DMS53 (cell line): ENCODE measurements at places on chromosomes 5 and 9.

DNA sequence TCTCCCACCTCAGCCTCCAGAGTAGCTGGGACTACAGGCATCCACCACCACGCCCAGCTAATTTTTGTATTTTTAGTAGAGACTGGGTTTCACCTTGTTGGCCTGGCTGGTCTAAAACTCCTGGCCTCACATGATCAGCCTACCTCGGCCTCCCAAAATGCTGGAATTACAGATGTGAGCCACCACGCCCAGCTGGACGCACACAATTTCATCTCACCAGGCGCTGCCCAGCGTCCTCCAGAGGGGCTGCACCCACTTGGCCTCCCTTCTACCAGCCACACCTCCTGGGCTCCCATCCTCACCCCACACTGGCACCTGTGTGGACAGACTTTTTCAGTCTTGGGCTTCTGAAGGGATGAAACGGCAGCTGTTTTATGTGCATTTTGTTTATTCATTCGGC, 3.8 kb upstream of the EXOC3 start:
- no peak for DNase-seq

GRCh38 chr5:170100066-170100943, 5.4 kb upstream of the FOXI1 start:
- peak; percentile 73 for DNase-seq

DNA sequence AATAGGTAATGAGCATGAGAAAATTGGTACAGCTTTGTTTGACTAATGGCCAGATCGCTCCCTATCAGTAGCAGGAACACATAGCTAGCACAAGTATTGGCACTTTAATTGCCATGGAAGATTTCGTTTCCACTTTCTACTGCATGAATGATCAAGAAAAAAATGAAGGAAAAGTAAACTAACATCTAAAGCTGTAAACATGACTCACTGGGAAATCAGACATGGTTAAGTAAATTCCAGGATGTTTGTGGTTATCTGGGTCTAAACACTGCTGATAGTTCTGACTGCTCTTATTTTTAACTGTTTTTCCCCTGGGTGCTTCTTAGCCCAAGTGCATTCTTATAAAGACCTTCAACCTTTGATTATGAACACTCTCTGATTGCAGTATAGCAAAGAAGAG, 388.9 kb downstream of the NR2F1-AS1 start:
- peak; percentile 87 for DNase-seq

- peak; percentile 10 for DNase-seq
Observed at GRCh38 chr5:127834554-127834953, 131.4 kb downstream of the CCDC192 start.

DNA sequence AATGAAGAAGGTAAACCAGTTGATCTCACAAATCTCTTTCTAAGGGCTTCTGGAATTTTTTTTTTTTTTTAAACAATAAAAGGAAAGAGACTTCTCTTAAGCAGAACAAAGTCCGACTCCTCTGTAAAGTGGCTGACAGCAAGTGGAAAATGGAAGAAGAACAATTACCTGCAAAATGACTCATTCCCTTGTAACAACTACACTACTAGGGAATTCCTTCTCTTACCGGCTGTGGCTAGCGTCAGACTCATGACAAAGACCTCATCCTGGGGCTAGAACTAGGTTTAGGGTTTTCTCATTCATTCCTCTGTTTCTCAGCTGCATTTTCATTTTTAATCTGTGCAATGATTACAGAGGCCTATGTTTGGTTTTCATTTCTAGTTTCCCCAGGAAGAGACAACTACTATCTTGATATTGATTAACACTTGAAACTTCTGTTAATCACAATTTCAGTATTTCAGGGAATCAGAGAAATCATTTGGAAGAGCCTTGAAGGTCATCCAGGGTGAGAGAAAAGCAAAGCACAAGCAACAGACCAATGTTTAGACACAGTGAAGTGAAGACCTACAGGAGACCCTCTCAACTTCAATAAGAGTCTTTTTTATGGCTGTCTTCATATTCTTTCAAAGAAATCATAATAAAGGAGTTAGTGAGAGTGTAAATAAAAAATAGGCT, 437.9 kb downstream of the RAB3C start:
- peak; percentile 79 for DNase-seq

DNA sequence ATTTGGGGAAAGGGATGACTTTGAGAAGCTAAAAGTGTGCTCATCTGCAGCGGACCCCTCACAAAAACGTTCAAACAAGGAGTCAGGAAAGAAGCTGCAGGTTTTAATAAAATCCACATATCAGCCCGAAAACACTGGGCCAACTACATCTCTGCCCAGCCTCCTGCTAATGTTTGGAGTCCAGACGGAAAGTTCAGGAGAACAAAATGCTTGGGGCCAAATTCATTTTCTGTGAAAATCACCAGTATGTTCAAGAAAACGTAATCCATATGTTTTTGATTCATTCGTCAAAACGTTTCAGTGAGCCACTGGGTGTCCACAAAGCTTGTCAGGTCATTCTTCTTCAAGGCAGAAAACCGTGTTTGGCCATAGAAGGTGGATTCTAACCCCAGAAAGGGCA, 87.5 kb upstream of the GAS1 start:
- no peak for DNase-seq

DNA sequence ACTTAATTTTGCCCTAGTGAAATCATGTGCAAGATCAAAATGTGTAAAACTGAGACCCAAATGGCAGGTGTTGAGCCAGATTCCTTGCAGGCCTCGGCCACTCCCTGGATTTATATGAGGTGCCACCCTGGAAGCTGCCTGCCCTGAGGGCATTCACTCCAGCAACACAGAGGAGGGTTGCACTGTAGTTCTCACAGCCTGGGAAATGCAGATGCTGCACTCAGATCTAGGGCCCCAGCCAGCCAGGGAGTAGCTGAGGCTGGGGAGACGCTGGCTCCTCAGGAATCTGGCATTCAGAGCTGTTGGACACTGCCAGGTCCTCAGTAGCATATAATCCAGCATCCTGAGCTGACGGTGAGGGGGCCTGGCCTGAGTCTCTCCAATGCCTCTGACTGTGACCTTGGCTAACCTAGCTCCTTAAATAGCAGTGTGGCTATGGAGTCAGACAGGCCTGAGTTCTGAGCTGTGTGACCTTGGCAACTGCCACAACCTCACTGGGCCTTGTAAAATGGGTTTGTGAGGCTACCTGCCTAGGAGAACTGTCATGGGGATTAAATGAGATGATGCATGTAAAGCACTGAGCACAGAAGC, 8.7 kb downstream of the KCNMB1 start:
- no peak for DNase-seq

DNA sequence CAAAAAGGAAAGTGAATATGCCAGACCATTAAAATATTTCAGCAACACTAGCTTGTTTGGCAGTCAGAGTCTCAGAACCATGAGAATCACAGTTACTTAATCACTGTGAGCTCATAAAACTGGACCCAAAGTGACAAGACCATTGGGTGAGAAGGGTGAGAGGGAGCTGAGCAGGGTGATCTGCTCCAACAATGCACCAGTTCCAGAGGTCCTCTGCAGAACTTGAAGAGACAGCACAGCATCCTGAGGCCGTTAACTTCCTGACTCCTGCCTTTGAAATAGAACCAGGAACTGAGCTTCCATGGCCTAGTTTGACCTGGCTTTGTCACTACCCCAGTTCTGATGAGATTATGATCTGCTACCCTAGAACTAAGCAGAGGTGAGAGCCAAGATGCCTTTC, 57.4 kb downstream of the NFIB start:
- DNase-seq, result no peak

DNA sequence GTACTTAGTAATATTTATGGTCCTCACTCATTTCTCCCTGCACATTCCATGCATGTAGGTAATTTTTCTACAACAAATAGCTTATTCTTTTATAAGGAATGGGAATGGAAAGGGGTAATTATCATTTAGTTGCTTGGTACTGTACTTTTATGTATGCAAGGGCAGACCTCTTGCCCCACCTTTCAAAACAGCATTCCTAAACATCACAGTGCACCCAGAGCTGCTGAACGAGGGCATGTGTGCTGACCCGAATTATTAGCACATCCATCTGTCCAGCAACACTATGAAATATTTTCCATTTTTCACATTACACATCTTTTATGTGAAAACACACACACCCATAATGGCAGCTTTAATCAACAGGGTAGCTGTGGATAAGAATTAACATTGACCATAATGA, 228.6 kb upstream of the ARRDC3 start:
- no peak for DNase-seq

GRCh38 chr5:53733853-53734252, 173.4 kb downstream of the NDUFS4 start:
- DNase-seq, result peak; percentile 66

DNA sequence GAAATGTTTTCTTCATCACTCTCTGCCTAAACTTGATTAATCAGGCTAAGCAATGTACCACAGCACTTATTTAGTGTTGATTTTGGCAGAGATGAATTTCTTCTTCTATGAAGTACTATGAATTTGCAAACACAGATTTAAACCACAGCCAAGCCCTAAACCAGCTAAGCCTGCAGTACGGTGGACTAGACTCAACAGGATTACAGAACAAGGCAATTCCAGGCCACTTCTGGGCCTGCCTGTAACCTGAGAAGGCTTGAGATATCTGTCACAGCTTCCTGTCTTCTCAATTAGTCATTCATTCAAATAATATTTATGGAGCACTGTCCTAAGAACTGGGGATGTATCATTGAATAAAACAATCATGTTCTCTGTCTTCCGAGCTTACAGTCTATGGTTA, 32.4 kb upstream of the CAST start:
- DNase-seq, result peak; percentile 94

- DNase-seq, result no peak
Observed at GRCh38 chr5:37734114-37734513, 105.7 kb downstream of the GDNF start.

GRCh38 chr5:32673272-32673671, 37.8 kb upstream of the NPR3 start:
- DNase-seq, result no peak

DNA sequence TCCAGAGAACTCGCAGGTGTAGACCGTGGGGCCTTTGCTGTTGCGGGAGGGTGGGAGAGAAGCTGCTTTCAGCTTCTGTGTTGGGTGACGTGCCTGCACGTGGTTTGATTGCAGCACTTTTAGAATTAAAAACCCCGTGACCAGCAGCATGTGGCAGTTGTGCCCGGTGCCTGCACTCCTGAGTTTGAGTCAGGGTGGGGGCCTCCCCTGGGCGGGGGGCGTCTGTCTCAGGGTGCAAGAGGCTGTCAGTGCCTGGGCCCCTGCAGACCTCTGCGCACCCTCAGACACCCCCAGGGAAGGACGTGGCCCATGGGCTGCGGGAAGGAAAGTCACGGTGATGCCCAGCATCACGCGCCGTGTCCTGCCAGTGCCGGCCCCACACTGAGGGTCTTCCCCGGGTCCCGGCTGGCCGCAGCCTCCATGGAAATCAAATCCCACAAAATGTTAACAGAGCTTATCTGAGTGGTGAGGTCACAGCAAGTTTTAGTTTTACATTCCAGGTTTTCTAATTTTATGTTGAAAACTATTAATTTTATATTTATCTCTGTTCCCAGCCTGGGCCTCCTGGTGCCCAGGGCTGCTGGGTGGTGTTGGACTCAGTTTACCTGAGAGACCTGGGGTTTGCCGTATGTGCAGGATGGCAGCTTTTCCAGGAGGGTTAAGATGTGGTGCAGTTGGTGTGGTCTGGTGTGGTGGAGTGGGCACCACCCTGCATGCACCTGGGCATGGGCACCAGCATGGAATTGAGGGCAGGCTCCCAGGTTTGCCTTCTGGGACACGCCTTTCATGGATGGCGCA, 33.3 kb downstream of the AHRR start:
- no peak for DNase-seq

GRCh38 chr5:92775711-92776615, 805.1 kb downstream of the NR2F1-AS1 start:
- DNase-seq, result no peak

GRCh38 chr5:105238561-105238960, 1676.0 kb upstream of the NUDT12 start:
- no peak for DNase-seq

DNA sequence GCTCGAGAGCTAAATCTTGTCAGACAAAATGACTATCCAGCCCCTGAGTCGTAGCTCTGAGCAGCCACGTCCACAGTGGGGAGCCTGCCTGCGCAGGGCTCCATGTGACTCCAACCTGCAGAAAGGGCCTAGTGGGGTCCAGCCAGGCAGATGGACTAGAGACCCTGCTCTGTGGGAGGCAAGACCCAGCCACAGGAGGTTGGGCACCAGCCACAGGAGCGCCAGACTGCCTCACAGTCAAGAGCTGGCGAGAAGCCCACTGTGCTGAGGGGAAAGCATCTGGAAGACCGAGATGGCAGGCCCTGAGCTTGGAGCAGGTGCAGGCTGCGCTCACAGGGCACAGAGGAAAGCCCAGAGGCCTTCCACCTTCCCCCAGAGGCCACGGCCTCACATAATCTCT, 61.4 kb downstream of the C5orf15 start:
- DNase-seq, result no peak

- no peak for DNase-seq
Observed at GRCh38 chr9:123851851-123852250, 78.1 kb downstream of the DENND1A start.

DNA sequence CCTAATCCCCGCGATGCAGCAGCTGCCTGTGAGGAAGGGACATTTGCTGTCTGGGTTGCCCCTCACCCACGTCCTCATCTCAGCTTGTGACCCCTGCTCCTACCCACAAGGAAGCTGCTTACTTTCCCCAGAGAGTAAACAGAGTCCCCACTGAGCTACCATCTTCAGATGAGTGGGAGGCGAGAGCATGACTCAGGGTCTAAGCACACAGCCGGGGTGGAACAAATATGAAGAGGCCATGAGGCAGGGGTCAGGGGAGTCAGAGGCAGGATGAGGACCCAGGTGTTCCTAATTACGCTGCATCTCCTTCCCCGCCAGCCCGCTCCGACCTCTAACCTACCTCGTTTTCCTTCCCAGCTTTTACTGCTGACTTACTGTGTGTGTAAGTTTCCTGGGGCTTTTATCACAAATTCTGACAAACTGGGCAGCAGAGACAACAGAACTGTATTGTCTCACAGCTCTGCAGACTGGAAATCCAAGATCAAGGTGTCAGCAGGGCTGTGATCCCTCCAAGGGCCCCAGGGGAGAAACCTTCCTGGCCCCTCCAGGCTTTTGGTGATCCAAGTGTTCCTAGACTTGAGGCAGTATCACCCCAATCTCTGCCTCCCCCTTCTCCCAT, 94.0 kb upstream of the DNAH5 start:
- DNase-seq, result peak; percentile 73

- no peak for DNase-seq
Observed at GRCh38 chr9:122236681-122237080, 7.9 kb upstream of the LHX6 start.

DNA sequence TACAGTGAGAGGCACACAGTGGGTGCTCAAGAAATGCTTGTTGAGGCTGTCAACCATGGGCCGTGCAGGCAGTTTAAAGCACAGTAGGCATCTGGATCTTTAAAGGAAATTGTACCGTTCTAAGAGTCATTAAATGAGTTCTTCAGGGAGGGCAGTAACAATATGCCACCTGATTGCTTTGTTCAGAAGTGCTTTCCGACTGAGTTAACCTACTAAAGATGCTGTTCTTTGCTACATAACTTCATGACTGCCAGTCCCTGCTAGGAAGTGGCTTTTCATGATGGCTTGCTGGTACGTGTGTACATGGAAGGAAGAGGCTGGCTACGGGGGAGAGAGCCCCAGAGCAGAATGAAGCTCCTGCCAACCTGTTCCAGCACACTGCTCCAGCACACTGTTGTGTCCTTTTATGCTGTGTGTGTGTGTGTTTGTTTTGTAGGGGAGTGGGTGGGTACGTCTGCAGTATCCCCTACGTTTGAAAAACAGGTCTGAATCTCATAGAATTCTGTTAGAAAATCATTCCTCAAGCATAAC, 41.9 kb upstream of the PPP2R2B start:
- DNase-seq, result no peak

GRCh38 chr5:143165049-143165880, 238.2 kb downstream of the NR3C1 start:
- DNase-seq, result no peak
